HT1080 (cell line): ENCODE measurements at places on chromosomes 7 and 10.

- DNase-seq = no peak
Observed at GRCh38 chr7:116542618-116543017, 17.8 kb downstream of the CAV1 start.

- DNase-seq = peak; percentile 94
Observed at GRCh38 chr7:133053321-133053891, 28.5 kb downstream of the CHCHD3 start.

DNA sequence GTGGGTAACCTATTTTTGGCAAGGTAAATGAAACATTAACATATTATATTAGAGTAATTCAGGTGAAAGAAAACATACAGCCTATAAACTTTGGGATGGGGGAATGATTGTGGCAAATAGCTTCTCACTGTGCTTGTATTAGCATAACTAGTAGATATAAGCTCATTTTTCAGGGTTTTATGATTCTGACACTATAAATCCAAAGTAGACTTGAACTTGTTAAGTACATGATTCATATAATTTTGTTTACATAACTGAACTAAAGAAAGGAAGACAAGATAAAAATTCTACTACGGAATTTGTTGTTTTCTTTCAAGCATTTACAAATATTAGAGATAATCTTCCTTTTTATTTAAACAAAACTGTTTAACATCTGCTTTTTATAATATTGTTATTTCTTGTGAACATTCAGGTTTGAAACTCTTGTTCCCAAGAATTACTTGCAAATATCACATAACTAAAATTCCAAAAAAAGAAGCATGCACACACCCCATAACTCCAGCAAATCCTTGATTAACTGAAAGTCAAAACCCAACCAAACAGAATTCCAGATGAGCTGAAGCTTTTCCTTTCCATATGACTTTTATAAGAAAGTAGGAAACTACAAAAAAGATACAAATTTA lies 142.3 kb downstream of the JAZF1 start:
- no peak for DNase-seq

- no peak for DNase-seq
Observed at GRCh38 chr10:130368761-130369560, 232.8 kb downstream of the GLRX3 start.

DNA sequence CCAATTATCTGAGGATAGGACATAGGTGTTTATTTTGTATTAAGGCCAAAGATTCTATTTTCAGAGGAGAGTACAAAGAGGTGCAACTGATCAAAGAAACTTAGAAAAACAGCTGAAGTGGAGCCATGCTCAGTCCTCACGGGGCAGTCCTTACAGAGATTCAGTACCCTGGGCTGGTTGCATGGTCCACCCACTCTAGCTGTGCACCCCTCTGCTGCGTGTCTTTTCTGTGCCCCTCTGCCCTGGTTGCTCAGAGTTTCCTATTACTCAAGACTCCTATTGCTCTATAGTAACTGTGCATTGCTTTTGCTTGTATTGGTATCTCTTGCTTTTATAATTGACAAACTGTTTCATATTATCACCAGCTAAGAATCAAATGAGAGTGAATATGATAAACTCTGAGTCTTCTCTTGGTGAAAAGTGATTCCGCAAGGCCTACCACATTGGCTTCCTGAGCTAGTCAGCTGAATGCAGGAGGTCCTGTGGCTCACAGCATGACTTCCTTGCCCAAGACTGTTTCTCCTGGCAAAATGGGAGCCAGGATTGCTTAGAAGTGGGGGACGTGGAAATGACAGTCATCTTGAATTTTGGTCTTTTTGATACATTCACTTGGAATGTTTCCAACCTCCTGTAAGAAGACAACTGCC lies 137.0 kb downstream of the GLCCI1 start:
- no peak for DNase-seq

DNA sequence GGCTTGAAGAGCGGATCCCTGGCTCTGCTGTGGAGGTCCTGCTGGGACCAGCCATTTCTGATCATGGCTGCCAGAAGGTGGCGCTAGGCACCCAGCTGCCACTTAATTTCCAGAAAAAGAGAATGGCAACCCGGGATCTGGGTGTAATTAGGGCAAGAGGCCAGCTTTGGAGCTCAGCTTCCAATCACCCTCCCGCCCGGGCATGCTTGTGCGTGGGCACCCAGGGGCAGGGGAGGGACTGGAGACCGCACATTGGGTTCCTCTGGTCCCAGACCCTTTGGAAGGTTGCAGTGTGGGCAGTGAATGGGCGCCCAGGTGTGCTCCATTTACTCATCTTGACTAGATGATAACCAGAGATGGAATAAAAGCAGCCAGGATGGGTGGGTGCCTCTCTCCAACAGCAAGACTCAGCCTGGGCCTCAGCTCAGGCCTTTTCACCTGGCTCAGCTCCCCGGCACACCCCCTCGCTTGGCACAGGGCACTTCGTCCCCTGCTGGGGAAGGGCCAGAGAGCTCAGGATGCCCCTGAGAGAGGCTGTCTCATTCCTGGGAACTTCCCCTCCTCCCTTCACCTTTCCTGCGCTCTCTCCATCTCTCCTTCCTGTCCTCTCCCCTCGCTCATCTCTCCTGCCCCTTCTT lies 14.7 kb downstream of the FAM241B start:
- DNase-seq = peak; percentile 64

- DNase-seq = peak; percentile 70
Observed at GRCh38 chr7:116786791-116787443, 75.5 kb upstream of the CAPZA2 start.

GRCh38 chr10:76969366-76969948 lies 668.2 kb downstream of the KCNMA1 start:
- no peak for DNase-seq

GRCh38 chr10:34434119-34434594 lies 380.9 kb downstream of the PARD3 start:
- peak; percentile 30 for DNase-seq

DNA sequence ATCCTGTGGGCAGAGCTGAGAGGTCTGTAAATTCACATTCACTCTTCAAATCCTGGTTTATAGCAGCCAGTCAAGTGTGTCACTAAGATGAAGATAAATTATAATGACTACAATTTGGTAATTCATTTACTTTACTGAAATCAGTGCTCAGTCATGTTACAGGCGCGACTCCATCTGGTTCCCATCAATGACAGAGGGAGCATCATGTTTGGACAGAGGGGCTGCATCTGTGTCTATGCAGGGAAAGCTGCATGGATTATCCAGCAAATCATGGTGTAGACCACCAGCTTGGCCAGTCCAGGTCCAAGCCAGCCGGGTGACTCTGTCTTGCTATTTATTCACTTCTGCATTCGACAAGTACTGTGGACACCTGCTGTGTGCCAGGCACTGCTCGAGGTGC lies 214.1 kb upstream of the ZNF32 start:
- no peak for DNase-seq

DNA sequence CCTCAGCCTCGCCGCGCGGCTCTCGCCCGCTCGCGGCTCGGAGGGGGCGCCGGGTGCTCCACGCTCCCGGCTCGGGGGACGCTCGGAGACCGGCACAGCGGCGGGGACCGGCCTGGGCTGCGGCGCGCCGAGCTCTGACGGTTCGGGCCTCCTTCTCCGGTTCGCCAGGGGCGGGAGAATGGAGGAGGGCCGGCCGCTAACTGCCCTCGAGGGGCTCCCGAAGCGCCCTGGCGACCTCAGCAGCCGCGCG lies 232 bp upstream of the GRID1 start:
- no peak for DNase-seq

GRCh38 chr10:91287276-91287675 lies 66.8 kb downstream of the PCGF5 start:
- peak; percentile 38 for DNase-seq

- DNase-seq = no peak
Observed at GRCh38 chr7:15396210-15397158, 165.3 kb downstream of the AGMO start.

- no peak for DNase-seq
Observed at GRCh38 chr7:148607151-148607661, 16.6 kb downstream of the C7orf33 start.

DNA sequence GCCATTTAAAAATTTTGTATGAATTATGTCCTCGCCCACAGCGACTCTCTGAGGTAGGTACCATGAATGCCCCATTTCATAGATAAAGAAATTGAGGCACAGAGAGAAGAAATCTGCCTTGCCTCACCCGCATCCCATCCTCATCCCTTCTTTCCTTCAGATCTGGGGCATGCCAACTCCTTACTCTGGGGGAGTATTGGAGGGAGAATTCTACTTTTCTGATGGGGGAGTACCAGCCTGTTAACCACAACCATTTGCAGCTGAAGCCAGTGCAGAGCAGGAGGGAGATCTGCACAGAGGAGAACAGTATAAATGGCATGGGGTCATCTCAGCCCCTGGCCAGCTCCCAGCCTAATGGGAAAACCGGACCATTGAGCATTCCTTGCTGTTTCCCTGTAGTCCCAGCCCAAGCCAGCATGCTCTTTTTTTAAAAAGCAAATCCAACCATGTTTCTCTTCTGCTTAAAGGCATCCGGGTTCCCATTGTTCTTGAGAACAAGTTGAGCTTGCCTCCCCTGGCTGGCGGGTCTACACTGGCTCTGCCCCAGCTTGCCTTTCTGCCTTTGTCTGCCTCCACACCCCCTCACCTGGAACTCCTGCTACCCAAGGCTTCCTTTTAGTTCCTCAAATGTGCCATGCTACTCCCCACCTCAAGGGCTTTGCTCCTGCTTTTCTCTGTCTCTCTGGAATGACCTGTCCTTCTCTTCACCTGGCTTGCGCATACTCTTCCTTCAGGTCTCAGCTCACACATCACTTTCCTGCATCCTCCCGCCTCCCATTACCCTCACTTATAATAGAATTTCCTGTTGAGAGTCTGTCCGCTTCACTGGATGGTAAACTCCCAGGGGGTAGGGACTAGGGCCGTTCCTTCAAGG lies 8.8 kb upstream of the ZNF503 start:
- DNase-seq = no peak

DNA sequence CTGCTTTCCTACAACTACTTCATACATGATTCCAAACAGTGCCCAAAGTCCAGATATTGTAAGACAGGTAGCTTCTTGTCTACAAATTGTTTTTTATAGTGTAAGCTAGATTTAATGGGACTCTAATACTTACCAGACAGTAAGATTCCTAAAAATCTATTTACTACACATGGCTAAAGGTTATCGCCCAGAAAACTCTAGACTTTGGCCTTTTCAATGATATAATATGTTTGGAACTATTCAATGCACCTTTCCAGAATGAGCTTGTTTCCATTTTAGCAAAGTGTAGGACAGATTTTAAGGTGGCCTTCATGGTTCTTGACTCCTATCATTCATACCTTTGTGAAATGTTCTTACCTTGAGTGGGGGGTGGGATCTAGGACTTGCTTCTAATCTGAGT lies 951.0 kb downstream of the SORCS1 start:
- no peak for DNase-seq

DNA sequence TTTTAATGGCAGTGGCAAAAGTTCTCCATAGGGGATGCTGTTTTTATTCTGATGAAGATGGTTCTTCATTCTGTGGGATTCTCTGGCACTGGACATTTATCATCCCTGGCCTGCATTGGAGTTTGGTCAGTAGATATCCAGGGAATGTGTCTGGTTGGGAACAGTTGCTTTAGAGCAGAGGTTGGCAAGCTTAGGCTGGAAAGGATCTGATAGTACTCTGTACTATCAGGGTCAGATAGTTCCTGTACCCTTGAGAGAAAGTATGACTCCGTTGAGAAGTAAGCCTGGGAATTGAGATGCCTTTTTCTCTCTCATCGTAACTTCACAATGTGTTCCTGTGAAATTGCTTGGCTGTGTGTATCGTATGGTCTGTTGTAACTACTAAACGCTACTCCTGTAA lies 244.1 kb downstream of the POLR1F start:
- DNase-seq = no peak

DNA sequence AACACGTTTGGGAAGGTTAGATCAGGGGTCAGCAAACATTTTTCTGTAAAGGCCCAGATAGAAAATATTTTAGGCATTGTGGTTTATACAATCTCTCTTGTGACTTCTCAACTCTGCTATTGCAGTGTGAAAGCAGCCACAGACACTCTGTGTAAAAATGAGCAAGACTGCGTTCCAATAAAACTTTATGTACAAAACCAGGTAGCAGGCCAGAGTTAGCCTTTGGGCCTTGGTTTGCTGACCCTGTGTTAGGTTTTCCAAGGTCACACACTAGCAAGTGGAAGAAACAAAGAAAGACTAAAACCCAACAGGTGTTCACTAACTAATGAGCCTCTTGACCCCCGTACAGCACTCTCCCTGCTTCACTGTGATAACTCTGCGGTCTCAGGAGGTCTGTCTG lies 14.9 kb upstream of the PAXIP1 start:
- DNase-seq = no peak

DNA sequence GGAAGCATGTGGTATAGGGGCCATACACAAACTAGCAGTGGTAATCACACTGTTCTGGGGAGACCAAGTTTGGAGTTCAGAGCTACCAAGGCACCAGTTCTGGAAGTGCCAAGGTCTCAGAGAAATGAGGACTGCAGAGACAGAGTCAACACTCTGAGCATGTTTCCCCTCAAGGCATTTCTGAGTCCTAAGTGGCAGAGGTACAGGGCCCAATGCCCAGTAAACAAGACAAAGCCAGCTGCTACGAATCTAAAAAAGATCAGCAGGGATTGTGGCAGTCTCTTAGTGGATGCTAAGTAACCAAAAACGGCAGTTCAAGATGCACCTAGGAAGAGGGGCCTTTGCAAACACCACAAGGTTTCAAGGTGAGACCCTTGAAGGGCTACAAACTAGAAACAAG lies 271.9 kb downstream of the TNS3 start:
- no peak for DNase-seq

GRCh38 chr7:110007320-110008063 lies 1083.4 kb upstream of the LRRN3 start:
- DNase-seq = no peak

DNA sequence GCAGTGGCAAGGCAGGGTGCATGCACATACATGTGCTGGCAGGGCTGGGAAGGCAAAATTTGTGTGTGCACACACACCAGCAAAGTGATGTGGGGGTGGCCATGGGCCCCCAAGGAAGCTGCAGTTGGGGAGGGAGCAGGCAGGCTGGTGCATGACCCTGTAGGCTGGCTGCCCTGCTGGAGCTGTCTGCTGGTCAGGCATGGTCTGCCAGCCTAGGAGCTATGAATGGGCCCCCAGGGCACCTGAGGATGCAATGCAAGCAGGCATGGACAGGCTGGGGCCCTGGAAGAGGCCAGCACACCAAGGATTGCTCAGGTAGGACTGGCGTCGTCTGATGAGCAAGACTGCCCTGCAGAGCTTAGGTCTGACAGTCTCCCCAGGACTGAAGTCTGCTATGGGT lies 18.2 kb upstream of the PPP1R3A start:
- no peak for DNase-seq

- DNase-seq = peak; percentile 43
Observed at GRCh38 chr7:86939197-86939814, 120.1 kb downstream of the ELAPOR2 start.

GRCh38 chr10:47447705-47448104 lies 36.2 kb downstream of the ANXA8 start:
- DNase-seq = no peak
